ENCODE measurements at places on chromosomes 6 and 20. TPM values are rescaled to one million over a fixed set of nuclear protein-coding genes. Genes with fewer than 3 reads are reported as not detected.

DNA sequence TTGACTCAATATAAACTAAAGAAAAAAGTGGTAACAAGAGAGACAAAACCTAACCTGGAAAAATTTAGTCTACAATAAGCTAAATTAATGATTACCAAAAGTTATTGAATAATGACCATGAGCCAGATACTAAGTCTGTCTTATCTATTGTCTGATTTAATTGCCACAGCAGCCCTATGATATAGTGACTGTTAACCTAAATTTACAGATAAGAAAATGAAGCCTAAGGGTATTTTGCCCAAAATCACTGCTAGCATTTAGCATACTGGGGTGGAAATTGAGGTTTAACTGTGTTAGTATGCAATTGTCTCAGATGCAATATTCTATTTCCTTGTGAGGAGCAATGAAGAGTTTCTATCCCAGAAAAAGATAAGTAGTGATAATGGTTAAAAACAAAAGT is 361.0 kb upstream of the EYS start:
- DNase-seq, result no peak

DNA sequence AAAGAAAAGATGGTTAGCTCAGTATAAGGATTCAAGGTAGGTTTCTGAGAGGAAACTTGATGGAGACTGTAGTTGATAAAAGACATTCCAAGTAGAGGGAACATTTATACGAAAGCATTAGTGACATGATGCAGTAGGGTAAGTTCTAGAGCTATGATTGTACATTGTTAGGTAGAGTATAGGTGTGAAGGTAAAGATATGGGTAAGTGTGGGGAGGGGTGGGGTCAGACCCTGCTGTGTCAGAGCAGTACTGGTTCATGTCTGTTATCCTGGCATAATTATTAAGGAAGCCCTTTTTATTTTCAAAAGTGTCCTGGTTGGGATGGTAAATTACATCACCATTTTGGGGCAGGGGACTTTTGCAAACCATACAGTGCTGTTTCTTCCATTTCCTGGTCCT is 635.8 kb downstream of the COL12A1 start:
- DNase-seq, result no peak

DNA sequence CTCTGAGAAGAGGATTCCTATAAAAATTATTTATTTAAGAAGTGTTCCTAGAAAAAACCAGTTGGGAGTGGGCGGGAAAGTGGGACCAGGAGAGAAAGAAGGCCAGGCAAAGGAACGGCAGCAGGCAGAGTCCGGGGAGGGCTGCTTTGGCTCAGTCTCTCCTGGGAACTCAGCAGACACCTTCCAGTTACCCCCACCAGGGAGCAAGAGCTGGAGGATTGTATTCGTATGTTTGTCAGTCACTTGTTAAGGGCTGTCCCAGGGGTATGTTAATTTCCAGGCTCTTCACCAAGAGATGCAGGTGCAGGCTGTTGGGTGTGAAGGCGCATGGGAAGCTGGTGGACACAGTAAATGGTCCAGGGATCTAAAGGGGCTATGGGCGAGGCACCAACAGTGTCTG is 53.0 kb upstream of the CHD6 start:
- DNase-seq, result no peak

DNA sequence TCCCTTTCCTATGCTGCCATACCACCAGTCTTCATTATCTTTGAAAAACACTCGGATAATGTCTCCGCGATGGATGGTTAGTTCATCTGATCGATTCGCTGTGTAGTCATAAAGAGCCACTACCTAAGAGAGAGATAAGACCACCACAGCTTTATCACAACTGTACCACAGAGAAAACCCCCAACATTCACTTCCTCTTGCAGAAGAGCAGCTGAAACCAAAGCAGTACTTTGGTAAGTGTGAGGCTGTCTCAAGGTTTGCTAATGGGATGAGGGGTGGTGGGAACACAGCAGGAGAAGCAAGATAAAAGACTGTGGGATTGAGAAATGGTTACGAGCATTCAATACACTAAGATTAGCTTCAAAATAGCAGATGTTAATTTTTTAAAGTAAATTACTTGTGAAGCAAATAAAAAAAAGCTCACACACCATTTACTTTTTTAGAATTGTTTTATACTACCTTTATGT is 142.1 kb downstream of the MYB start:
- DNase-seq, result no peak

GRCh38 chr6:7215131-7215530 is 97.9 kb downstream of the SSR1 start:
- no peak for DNase-seq

DNA sequence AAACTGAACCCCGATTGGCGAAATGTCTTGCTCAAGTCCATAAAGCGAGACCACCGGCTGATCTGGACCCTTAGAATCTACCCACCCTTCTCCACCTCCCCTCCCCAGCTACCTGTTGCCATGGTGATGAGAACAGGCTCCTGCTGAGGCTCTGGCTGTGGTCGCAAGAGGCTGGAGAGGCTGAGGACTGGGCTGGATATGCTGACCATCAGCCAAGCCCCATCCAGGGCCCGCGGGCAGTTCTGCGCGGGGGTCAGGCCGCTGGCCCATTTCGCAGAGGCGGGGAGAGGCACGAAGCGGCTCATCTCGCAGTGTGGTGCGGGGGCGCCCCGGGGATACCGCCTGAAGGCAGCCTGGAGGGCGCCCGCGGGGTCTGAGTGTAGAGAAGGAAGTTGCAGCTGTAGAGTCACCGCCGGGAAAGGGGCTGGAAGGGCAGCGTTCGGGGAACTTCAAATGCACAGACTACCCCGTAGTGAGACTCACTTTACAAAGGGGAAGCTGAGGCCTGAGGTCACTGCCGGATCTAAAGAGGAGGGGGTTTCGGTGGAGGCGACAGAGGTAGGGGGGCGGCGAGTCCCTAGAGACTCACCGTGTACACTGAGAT is 671 bp downstream of the TAPBP start:
- DNase-seq, result peak; percentile 34

DNA sequence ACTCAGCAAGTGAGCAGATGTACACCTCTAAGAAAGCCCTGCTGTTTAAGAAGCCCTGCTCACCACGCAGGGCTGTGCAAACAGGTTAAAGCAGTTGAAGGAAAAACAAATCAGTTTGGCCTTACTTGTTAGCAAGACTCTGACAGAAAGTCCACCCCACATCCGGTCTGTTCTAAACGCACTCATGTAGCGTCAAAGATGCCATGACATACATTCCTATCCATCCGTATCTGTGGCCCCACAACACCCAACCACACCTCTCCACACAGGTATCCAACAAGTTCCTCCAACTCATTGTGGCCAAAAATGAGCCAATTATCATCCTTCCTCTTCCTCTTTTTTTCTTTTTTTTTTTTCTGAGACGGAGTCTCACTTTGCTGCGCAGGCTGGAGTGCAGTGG is 22.8 kb upstream of the RAB22A start:
- no peak for DNase-seq

GRCh38 chr6:27230758-27231111 is 16.8 kb upstream of the PRSS16 start:
- DNase-seq, result no peak

SUPT3H gene
- total RNA-seq, result 29.9 TPM

SYNDIG1 gene
- 12.4 TPM for total RNA-seq

Measured in cerebellum (tissue), 4 donors.